ENCODE measurements at places on chromosomes 12 and 14.
A peak's percentile ranks its signal among the peaks of the same experiment; 100 is the strongest.

- DNase-seq: peak; percentile 93
These were observed 8.4 kb downstream of the PTHLH start for GRCh38 chr12:27964123-27964522.

GRCh38 chr12:58148976-58149375 lies 207.6 kb downstream of the ATP23 start:
- no peak for DNase-seq

- no peak for DNase-seq
These were observed 169.4 kb upstream of the GARIN2 start for GRCh38 chr14:67019796-67020195.

- no peak for DNase-seq
These were observed 3.8 kb upstream of the GZMH start for GRCh38 chr14:24613241-24613640.

DNA sequence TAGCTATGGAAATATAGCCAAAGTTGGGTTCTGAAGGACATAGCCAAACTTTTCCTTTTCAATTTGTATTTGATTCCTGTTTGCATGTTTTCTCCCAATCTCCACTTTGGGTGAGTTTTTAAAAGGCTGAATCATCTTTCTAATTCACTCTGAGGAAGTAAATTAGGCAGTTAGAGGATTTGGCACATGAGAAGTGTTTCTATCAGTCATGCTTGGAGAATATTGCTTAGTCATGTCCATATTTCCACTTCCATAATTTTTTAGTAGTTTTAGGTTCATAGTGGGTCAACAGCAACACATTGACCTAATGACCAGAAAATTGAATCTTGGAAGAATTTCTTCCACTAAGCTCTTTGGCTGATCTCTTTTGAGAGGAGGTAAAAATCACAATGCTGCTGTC lies 21.8 kb downstream of the IRAK3 start:
- DNase-seq: no peak

- DNase-seq: no peak
These were observed 141.1 kb downstream of the AKAP6 start for GRCh38 chr14:32470161-32470715.

DNA sequence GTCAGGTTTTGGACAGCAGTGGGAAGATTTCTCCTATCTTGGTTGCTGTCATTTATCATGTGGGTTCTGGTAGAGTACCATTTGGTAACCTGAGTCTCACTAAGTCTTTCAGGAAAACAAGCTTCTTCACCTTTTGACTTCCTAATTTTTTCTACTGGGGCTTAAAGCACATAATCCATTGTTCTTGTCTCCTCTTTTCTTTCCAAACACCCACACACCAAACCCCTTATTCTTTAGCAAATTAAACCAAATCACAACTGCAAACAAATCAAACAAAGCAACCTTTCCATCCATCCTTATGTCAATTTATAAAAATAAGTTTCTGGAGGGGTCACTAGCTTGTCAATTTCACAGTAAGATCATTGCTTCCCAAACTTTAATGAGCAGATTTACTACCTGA lies 84.1 kb downstream of the ATP23 start:
- no peak for DNase-seq

DNA sequence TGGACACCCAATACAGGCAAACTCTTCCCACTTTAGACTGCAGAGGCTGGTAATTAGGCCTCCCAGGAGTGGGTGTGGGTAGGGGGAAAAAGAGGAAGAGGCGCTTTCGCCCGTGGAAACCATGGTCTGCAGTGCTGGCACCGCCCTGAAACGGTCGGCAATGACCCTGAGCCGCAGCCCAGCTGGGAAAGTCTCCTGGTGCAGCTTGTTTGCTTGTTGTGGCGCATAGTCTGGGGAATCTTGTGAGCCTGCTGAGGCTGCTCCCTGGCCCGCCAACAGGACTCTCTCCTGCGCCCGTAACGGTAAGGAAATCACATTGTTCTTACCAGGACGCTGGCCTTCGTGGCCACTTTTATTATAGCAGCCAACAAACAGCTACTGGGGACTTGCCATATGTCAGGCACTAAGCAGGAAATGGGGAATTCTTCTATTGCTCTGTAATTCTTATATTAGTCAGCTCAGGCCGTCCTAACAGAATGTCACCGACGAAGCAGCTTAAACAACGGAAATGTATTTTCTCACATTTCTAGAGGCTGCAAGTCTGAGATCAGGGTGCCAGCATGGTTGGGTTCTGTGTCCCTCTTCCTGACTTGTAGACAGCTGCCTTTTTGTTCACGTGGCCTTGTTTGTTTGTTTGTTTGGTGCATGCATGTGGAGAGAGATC lies 52.5 kb upstream of the RIN3 start:
- DNase-seq: no peak

DNA sequence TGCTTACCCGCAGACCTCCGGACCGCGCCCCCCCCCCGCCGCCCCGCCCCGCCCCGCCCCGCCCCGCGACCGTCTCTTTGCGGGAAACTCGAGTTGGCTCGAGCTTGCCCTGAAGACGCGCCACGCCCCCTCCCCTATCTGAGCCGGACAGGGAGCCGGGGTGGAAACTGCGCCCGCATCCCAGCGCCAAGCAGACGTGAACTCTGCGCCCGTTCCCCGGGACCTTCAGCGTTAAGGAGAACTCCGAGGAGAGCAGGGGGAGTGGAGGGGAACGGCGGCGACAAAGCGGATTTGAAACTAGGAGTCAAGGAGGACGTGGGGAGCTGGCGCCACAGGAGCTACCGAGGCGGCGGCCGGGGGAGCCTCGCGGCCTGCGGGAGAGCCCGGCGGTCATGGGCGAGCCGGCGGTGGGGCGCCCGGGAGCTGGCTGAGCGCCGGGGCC lies at the start of gene KCNK13:
TSS of gene KCNK13 (plus strand) at position 310 of the 442 bp plus-strand sequence. CDS start 212 bp downstream, outside the sequence.
- peak; percentile 54 for DNase-seq

DNA sequence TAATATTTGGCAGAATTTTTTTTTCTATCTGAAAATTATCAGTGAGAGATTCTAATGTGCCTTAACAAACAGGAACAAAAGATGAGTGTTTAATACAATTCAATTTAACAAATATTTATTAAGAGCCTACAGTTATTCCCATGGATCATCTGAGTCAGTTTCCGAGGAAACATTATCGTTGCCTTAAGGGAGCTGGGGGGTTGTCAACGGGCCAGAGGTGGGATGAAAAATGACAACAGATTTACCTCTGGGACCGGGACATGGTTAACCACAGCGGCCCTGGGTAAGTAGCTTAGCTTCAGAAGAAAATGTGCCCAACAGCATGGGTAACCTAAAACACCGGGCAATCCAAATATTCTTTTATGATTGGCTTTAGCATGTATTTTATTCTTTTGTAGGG lies 113.6 kb downstream of the DAD1 start:
- DNase-seq: no peak

GRCh38 chr12:25051171-25051570 lies 102.3 kb upstream of the BCAT1 start:
- no peak for DNase-seq

DNA sequence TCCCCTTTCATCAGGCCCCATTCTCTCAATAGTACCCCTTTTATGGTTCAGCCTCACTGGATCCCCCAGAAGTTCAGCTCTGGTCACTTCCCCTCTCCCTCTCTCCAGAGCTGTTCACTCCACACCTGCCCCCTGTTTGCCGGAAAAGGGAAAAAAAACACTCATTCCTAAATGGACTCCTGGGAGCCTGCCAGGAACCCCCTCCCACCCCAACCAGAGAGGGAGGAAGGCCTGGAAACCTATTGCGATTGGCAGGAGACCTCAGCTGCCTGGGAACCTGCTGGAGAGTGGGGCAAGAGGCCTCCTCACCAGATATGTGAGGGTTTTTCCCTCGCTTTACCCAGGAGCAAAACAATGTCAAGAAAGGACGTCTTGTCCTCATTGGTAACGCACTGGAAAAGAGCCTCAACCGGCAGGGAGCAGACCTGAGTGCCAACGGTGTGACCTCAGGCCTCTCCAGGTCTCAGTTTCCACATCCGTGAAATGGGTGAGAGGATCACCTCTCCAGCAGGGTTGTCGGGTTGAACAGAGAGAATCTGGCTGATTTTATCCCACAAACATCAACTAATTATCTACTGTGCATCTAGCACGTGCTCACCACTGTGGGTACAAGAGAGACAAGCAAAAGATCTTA lies 4.6 kb downstream of the DTX1 start:
- peak; percentile 26 for DNase-seq

DNA sequence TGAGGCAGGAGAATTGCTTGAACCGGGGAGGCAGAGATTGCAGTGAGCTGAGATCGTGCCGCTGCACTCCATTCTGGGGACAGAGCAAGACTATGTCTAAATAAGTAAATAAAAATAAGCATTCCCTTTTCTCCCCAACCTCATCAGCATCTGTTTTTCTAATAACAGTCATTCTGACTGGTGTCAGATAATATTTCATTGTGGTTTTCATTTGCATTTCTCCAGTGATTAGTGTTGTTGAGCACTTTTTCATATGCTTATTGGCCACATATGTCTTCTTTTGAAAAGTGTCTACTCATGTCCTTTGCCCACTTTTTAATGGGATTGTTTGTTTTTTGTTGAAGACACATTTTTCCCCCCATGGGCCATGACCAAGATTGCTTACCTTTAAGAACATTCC lies 243.2 kb downstream of the ADAMTS20 start:
- no peak for DNase-seq
